ENCODE measurements at places on chromosomes 3 and 15.

- DNase-seq: no peak
These were observed 537.8 kb upstream of the DPPA4 start for GRCh38 chr3:109874896-109875708.

DNA sequence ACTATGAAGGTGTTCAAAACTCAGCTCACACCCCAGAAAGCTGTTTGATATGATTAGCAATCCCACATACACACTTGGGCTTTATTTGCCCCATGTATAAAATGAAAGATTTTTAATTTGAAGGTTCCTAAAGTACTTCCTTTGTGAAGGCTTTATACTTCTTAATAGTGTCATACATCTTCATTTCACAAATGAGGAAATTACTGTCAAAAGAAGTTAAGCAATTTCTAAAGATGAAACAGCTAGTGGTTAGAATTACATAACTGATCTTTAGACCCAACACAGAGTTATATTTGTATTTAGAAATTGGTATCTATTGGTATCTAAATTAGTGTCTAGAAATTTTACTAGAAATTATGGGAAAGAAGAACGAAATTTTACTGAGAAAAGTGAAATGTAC is 7.1 kb downstream of the CD200R1 start:
- no peak for DNase-seq

GRCh38 chr3:157436583-157437291 is at the start of gene PTX3:
Gene PTX3, plus strand, starts transcription at chr3:157436850. Its CDS starts 84 bp downstream, at chr3:157436934.
- peak; percentile 4 for DNase-seq

GRCh38 chr3:134395103-134395502 is 20.9 kb upstream of the AMOTL2 start:
- DNase-seq: no peak

GRCh38 chr15:42427429-42428223 is 63.3 kb downstream of the ZNF106 start:
- no peak for DNase-seq

DNA sequence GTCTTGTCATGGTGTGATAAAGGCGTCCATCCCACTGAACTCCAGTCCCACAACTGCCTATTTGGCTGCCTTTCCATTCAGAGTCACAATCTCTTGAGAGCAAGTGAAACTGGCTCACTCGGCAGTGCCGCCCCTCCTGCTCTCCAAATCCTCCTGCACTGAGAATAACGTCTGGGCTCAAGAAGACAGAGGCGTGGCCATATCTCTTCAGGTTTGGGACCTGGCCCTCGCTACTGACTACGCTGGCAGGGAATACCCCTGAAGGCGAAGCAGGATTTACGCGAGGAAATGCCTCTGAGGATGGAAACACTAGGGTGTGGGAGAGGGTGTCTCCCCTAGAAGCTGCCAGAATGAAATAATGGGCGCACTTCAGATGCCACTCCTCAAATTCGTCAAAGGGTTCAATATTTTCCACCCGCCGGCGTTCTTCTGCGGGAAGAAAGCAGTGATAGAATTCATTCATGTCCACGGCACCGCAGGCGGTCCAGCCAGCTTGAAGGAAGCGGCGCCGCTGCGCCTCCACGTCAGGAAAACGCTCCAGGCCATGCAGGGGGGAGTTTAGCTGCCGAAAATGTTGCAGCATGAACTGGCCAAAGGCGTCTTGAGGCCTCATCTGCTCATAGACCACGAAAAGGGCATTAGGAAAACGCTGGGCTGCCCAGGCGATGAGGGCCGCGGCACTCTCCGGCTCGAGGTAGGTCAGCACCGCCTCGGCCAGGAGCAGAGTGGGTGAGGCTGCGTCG is 985 bp downstream of the LCMT2 start:
- DNase-seq: peak; percentile 26

DNA sequence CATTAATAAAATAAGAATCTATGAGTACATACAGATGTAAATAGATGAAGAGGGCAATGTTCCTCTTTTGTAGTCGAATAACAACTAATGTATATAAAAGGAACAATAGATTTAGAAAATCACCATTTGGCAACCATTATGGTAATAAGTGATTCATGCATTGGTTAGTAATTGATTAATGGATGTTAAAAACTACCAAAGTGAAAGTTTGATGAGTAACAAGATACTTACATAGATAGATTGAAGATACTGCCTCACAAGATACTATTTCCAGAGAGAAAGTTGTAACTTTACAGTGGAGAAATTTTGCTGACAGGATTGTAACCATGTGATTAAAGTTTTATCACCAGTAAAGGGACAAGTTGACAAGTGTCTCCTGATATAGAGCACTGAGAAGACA is 55.0 kb downstream of the TCF12 start:
- DNase-seq: no peak

DNA sequence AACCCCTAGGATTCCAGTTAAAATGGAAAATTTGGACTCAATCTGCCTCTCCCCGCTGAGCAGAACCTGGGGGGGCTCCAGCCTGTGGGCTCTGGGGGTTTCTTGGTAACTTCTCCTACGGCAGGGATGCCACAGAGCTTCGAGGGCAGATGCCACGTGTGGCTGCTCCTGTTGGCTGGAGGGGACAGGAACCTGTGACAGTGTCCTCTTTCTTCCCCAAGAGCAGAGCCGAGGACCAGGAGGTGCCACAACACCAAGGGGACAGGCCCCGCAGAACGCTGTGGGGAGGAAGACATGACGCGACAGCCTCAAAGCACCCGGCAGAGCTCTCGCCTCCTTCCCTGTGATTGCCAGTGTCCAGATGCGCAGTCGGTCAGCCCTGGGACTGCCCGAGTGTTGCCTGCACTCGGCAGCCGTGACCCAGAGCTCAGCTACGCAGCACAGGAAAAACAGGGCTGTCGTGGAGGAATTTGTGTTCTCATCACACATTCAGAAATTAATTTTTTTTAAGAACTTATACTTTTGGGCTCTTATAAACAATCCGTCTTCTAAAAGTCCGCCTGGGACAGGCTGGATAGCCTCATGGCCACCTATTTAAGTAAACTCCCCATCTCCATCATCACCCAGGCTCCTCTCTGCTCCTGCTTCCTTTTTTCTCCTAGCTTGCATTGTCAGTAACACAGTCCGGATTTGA is 131.9 kb upstream of the MEF2A start:
- DNase-seq: no peak

GRCh38 chr3:49339581-49339940 is 292 bp downstream of the USP4 start:
- DNase-seq: peak; percentile 66

GRCh38 chr3:35596335-35596995 is 42.9 kb upstream of the ARPP21 start:
- no peak for DNase-seq

- DNase-seq: no peak
These were observed 15.4 kb downstream of the TMOD3 start for GRCh38 chr15:51844747-51845426.

DNA sequence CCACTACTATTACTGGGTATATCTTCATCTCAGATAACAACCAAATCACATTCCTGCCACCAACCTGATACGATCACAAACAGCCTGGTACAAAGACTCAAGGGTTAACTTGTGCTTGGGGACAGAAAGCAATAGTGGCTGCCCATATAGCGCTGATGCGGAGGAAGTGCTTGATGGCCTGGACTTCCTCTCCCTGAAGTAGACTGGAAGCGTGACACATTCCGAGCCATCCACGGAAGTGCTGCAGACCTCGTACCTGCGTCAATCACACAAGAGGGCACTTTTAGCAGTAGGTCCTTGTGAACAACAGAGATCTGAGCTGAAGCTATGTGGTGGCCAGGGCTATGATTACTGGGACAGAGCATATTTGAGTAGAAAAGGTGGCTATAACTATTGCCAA is 17.3 kb upstream of the C3orf62 start:
- DNase-seq: no peak

DNA sequence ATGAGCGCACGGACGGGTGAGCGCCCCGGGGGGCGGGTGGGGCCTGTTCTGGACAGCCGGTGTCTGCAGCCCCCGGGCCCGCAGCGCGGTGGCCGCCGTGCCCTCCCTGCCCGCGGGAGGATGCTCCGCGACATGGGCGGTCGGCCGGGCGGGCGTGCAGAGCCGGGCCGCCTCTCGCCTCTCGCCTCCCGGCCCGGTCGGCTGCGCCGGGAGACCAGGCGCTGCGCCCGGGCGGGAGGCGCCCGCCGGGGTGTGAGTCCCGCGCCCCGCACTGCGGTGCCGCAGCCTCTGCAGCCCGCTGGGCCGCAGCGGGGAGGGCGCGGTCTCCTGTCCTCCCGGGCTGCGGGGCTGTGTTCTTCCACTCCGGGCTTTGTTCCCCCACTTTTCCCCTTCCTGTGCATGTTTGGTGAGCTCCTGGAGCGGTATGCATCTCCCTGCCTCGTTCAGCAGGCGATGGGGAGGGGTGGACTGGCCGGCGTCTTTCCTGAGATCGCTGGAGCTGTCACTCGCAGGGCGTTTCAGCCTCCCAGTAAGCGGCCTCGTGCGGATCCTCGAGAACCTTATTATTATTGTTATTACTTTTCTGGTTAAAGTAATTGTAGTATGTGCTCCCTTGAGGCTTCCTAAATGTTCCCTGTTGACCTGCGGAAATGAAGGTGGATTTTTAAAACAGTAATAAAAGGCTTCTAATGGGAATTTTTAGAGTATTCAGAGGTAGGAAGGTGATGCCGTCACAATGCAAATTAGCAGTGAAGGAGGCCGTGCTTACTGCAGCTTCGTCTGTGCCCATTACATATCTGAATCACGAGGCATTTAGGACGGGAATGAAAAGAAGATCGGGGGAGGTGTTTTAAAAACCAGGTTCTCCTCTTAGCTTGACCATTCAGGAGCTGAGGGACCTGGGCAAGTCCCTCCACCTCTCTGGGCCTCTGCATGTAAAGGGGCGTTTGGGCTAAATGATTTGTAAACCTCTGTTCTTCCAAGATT is 593 bp downstream of the TMOD2 start:
- peak; percentile 75 for DNase-seq

- DNase-seq: peak; percentile 86
These were observed 31.8 kb downstream of the PCOLCE2 start for GRCh38 chr3:142857056-142857455.

DNA sequence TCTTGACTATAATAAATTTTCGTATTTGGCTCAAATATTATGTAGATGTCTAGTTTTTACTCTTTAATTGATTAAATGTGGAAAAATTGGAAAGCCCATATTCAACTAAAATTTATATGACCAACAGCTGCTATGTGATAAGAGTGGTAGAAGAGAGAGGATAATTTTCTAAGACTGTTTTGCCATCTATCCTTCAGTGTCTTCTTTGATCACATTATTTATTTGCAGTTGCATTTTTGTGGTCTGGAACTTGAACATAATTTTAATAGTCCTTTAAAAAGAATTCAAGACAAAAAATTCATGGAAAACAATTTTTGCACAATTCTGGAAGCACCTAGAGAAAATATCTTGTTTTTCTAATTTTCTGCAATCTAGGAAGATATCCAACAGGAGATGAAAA is 213.3 kb upstream of the THBS1 start:
- DNase-seq: no peak

- peak; percentile 57 for DNase-seq
These were observed 17.9 kb upstream of the ANKRD28 start for GRCh38 chr3:15815696-15816095.

DNA sequence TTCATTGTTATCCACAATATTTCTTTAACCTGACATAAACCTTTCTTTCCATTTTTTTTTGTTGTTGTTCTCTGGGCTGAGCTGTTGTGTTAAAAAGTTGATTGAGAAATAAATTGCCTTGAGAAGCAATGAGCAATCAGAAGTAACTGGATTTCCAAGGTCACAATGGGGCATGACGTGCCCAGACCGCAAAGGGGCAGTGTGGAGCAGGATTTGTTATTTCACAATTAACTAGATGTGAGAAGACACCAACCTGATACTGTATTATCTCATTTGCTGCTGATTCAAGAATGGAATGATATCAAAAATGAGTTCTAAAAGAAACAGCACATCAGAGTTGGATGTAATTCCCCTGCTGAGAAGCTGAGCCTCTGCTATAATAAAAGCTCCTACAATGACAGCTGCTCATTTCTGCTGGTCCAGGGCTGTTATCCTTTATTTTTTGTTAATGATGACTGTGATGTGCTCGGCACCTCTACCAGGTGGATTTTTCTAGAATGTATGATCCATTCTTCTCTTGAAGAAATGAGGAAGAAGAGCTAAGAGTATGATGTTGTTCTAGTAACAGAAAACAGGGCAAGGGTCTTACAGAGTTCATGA is 28.1 kb downstream of the CPNE4 start:
- peak; percentile 1 for DNase-seq

DNA sequence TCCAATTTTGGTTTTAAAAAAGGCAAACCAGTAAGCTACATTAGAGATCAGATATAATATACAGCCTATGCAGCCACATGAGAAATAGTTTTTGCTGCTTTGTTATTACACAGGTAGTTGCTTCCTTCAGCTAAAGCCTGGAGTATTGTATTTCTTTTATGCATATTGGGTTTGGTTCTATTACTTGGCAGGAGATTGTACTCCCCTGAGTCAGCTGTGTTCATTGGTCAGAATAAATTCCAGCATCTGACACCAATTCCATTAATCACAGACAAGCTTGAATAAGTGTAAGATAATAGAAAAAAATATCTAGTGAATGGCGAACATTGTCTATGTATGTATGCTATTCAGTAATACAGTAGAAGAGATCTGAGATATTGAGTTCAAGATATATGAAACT is 26.1 kb upstream of the ZCWPW2 start:
- DNase-seq: no peak

- no peak for DNase-seq
These were observed 778 bp downstream of the MTMR10 start for GRCh38 chr15:30990446-30991254.

DNA sequence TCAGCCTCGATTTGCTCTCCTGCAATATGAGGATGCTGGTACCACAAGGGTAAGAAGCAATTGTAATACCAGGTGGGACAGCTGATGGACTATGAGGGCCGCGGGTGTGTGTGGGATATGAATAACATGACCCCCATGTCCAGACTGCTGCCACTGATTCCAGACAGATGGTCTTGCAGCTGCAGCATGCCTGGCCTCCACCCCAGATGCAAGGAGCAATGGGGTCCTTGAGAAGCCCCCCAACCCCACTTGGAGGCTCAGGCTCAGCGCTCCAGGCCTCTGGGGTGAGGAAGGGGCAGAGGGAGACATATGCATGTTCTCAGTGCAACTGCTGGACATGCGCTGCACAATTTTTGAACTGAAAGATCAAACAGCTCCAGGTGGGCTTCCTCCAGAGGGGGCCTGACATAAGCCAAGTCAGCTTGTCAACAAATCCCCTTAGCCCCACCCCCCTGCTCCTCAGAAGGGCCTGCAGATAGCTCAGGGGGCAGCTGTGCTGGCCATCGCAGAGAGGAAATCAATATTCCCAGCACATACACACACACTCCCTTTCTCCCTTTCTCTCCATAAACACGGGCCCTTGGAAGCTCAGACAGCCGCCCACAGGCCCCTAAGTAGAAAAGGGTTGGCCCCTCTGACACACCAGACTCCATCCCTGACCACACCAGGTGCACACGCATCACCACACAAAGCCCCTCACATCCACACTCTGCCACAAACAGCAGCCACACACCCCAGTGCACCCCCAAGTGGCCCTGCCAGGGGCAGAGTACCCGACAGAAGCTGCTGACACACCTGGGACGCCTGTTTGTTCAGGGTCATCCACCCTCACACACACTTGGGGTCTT is 107.0 kb downstream of the IQSEC1 start:
- DNase-seq: no peak
